ENCODE measurements at places on chromosomes 13 and 19. TPM values are rescaled to one million over a fixed set of nuclear protein-coding genes. Genes with fewer than 3 reads are reported as not detected.

Gene SLC7A10
- total RNA-seq, result not detected

Gene FUT3
- total RNA-seq, result 0.22 TPM

Gene NDFIP2
- 66.0 TPM for total RNA-seq

Gene SELENOW
- total RNA-seq, result 93.5 TPM

Gene CYP2S1
- not detected for total RNA-seq

Gene CD37
- not detected for total RNA-seq

Gene CEACAM16
- not detected for total RNA-seq
